Calu3 (cell line): ENCODE measurements at places on chromosomes 6 and 20.

DNA sequence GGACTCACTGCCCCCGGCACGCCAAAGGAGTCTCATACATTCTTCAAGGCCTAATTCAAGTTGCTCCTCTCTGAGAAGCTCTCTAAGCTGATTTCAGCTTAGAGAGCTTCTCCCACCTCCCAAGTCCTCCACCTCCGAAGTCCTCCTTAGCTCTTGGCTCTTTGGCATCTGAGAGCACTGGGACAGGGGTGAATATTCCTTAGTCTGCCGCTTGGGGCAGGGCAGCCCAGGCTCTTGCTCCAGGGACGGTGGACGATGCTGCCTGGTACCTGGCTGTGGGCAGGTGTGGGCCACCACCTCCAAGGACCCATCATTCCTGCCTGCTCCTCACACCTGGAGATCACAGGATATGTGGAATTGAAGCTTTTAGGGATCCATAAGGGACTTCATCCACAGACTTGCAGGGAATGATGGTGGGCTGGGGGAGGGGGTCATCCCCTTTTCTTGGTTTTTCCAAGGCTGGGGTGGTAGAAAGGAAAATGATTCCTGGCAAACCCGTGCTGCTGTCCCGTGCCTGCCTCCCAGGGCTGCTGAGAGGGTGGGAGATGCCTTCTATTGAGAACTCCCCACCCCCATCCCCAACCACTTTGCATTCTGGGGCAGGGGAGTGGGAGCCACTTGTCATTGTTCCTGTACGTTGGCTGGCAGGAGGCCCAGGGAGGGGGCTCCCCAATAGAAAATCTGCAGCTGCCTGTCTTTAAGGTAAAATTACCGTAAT, 57.4 kb downstream of the ARHGAP40 start:
- H3K36me3 ChIP-seq: no peaks in the 10 kb centered on the region
- DNase-seq: peak; percentile 77
- H3K27ac ChIP-seq: no peak overlapping the region

DNA sequence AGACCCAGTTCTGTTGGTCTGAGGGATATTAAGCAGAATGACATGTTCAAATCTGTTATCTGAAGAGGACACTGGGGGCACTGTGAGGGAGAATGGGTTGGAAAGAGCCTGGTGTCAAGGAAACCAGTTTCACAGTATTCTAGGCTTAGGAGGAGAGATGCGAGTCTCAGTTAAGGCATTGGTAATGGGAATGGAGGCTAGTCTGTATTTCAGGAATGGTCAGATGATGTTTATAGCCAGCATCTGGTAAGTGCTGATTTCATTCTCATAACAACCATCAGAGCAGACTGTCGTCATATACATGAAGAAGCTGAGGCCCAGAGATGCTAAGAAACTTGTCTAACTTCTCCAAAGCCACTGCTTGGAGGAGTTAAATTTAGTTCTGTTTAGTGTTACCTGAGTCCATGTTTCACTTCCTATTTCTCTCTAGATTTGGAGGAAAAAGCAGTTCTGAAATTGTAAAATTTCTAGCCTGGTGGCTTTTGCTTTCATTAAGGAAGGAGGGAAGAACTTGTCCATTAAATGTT, 242.0 kb downstream of the ARID1B start:
- no peak for DNase-seq
- no peak overlapping the region for H3K4me3 ChIP-seq
- no peaks in the 10 kb centered on the region for H3K27me3 ChIP-seq
- peaks cover 17% of the 10 kb centered on the region for H3K4me1 ChIP-seq
- peaks cover 12% of the 10 kb centered on the region for H3K36me3 ChIP-seq
- H3K27ac ChIP-seq: no peak overlapping the region

- peaks cover 20% of the 10 kb centered on the region for H3K4me1 ChIP-seq
- no peak for DNase-seq
- H3K4me3 ChIP-seq: no peak overlapping the region
These were observed 45.6 kb downstream of the STK38 start for GRCh38 chr6:36501686-36502085.

DNA sequence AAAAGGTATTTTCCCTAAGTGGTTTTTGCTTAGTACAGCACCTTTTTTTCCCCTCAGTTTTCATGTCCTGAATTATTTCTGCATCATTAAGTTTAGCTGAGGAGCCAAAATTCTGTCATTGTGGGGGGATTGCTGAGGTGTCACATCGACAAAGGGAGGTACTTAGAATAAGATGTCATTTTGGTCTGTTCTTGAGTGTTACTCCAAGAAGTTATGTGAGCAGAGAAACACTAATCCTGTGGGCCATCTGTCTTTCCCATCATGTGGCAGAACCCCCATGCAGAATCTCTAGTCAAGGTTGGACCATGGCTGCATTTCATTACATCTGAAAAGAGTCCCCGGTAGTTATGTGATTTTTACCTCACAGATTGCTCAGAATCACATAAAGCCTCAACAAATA, 167.8 kb upstream of the CENPW start:
- H3K4me3 ChIP-seq: no peak overlapping the region
- no peaks in the 10 kb centered on the region for H3K36me3 ChIP-seq
- no peak overlapping the region for H3K27ac ChIP-seq
- H3K4me1 ChIP-seq: peaks cover under 1% of the 10 kb centered on the region
- H3K27me3 ChIP-seq: no peaks in the 10 kb centered on the region

GRCh38 chr20:15446373-15446772, 1109.0 kb upstream of the FLRT3 start:
- H3K4me1 ChIP-seq: no peaks in the 10 kb centered on the region
- no peak overlapping the region for H3K27ac ChIP-seq
- H3K27me3 ChIP-seq: no peaks in the 10 kb centered on the region
- no peak for DNase-seq
- H3K4me3 ChIP-seq: no peak overlapping the region

- DNase-seq: no peak
- peaks cover 54% of the 10 kb centered on the region for H3K36me3 ChIP-seq
- H3K4me3 ChIP-seq: no peak overlapping the region
- peak overlapping the region; percentile 2 for H3K27ac ChIP-seq
- H3K27me3 ChIP-seq: no peaks in the 10 kb centered on the region
These were observed 2.6 kb downstream of the TRIM39 start for GRCh38 chr6:30329331-30329730.

DNA sequence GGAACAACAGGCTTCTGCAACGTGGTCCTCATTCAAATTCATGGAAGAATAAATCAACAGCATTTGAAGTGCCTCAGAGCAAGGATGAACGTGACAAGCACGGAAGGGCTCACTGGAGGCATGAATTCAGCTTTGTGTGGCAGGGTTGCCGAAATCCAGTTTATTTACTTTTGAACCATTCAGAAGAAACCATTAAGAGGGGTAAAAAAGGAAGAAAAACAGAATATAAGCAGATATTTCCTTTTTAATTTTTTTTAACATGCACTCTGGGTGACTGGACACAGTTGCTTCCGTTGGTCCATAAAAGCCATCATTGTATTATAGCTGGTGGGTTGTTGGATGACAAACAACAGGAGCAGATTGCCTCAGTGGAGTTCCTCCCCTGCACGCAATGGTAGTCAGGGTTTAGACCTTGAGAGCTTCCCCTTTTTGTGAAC, 17.3 kb upstream of the SNRPB2 start:
- no peaks in the 10 kb centered on the region for H3K36me3 ChIP-seq
- H3K4me3 ChIP-seq: no peak overlapping the region
- H3K27me3 ChIP-seq: peaks cover 15% of the 10 kb centered on the region
- H3K4me1 ChIP-seq: no peaks in the 10 kb centered on the region
- H3K27ac ChIP-seq: no peak overlapping the region
- DNase-seq: no peak

DNA sequence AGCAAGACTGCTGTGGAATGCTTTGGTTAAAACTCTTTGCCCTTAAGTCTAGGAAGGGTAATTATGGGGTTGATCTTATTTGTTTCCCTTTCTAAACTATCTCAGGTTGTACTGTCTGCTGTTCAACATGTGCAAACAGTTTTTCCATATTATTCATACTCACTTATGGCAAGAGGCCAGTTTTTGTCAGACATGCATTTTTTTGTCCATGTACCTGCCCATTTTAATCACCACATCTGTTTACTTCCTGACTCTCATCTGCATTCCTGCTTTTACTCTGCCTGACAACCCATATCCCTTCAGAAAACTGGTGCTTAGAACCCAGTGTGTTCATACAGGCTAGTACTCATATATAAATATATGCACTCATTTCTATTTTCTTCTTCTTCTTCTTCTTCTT, 80.3 kb downstream of the LPA start:
- H3K4me3 ChIP-seq: no peak overlapping the region
- H3K27me3 ChIP-seq: peaks cover 11% of the 10 kb centered on the region
- DNase-seq: no peak
- H3K4me1 ChIP-seq: no peaks in the 10 kb centered on the region
- no peaks in the 10 kb centered on the region for H3K36me3 ChIP-seq

GRCh38 chr6:13715444-13715883, 3.8 kb upstream of the RANBP9 start:
- H3K27me3 ChIP-seq: no peaks in the 10 kb centered on the region
- H3K27ac ChIP-seq: no peak overlapping the region
- H3K36me3 ChIP-seq: peaks cover 24% of the 10 kb centered on the region
- H3K4me3 ChIP-seq: no peak overlapping the region

DNA sequence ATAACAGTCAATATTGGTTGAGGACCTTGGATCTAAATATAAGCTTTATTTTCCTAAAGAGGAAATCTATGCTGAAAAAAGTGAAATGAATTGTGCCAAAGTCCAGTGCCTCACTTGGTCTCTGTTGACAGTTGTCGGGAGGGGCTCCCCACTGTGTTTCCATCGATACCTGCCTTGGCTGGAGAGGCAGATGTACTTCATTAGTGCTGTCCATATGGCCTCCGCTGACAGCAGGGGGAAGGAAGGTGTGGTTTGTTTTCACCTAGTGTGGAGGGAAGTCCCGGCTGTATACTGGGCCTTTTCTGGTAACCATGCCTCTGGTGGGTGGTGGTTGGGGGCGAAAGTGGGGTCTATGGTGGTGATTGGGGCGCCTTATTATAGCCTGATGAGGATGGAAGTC, 42.7 kb downstream of the CD2AP start:
- peaks cover 37% of the 10 kb centered on the region for H3K4me1 ChIP-seq
- peak overlapping the region; percentile 13 for H3K27ac ChIP-seq
- no peaks in the 10 kb centered on the region for H3K27me3 ChIP-seq
- H3K4me3 ChIP-seq: no peak overlapping the region
- DNase-seq: no peak

GRCh38 chr6:159036673-159037072, 8.1 kb downstream of the TAGAP start:
- no peaks in the 10 kb centered on the region for H3K27me3 ChIP-seq
- no peaks in the 10 kb centered on the region for H3K36me3 ChIP-seq
- peaks cover 7% of the 10 kb centered on the region for H3K4me1 ChIP-seq
- H3K4me3 ChIP-seq: no peak overlapping the region
- H3K27ac ChIP-seq: no peak overlapping the region
